Hepatic stellate cell (primary cell): ENCODE measurements at places on chromosomes 5 and 9.

- no peak for DNase-seq
These were observed 11.0 kb upstream of the LHX6 start for GRCh38 chr9:122239722-122240121.

DNA sequence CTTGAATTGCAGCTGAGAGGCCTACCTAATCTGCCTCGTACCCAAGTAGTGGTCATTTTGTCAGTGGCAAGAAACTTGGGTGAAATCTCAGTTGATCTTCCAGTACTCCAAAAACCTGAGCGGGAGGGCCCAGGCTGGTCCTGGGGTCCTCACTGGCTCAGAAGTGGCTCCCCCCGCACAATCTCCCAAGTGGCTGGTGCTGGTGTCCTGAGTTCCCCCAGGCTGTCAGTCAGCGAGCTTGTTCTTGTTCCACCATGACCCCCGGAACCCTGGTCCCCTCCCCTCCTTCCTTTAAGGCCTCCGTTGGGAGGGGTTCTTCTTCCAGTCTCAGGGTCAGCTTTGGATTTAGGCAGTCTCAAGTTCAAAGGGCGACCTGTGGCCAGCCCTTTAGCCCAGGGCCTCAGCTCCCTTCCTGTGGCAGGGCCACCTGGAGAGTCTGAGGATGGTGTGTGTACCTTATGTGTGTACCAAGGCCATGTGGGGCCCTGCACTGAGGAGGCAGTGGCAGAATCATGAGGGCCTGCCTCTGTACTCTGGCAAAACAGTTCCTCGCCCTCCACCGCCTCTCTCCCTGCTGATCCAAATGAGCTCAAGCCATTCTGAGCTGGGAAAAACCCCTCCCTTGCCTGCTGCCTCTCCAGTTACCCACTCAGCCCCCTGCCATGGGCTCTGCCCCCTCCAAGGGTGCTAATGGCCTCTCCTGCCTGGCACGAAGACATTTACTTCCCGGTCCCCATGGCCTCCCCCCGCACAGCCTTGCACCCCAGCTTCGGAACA, 4.5 kb upstream of the DBN1 start:
- DNase-seq = no peak

DNA sequence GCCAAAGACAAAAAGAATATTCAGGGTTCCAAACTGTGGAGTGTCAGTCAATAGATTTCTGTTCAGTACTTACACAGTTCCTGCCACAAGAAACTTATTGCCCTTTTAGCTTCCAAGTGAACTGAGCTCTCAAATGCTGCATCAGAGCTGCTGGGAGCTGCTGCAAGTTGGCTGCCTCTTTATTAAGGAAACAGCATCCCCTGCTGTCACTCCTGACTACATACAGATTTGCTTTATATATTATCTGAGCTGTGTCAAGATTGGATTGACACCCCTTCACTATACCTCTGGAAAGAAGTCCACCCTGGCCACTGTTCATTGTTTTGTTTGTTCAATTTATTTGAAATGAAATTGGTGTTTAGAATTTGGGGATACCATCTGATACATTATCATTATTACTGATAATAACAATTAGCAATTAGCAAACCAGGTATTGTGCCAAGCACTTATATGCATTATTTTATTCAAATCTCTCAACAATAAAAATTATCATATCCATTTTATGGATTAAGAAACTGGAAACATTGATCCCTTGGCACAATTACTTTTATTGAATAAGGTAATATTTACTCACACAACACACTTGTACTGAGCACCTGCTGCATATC, 16.4 kb upstream of the C5orf58 start:
- DNase-seq = peak; percentile 28

DNA sequence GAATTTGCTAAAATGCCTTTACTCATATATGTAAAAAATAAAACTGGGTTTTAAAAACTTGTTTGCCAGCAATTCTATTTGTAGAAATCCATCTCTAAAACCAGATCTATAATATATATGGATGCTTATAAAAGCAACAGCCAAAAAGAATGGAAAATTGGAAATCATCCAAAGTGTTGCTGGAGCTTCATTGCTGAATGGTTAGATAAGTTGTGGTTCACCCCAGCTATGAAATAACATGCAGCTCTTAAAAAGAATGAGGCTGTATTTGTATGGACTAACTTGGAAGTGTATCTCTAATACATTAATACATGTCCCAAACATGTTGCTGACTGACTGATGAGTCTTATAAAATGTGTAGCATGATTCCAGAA, 76.2 kb downstream of the STK10 start:
- peak; percentile 64 for DNase-seq

- no peak for DNase-seq
These were observed 1.2 kb downstream of the HAVCR1 start for GRCh38 chr5:157057459-157058370.

GRCh38 chr9:133996531-133997520, 4.7 kb upstream of the VAV2 start:
- no peak for DNase-seq

DNA sequence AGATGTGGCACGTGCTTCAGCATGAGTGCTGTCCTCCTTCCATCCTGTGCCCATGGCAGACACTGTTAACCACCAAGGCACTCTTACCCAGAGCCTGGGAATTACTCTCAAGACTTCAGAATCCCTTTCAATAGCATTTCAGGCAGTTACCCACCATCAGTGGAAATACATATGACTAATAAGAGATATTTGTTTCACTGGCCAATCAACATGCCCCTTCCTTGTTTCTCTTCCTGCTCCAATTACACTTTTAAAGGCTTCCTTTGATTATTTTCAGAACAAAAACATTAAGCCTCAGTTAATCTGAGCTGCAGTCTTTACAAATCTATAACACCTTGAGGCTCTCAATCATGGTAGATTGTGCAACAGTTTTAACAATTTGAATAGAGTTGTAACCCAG, 70.8 kb downstream of the PRELID2 start:
- DNase-seq = no peak

DNA sequence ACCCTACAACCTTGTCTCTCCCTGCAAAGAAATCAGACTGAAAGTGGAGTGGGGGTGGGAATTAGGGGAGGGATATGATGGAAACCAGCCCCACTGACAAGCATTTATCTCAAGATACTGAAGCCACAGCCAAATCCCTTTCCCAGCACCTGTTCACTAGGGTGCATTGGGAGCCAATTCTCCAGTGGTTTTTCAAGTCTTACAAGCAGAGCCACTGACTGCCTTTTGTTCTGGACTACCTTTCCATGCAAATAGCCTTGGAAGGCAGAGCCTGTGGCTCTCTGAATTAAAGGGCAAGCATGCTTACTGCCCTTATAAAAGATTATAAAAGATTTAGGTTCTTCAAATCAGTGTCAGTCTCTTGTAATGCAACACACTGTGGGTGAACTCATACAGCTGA, 8.8 kb upstream of the GGTA1 start:
- no peak for DNase-seq

DNA sequence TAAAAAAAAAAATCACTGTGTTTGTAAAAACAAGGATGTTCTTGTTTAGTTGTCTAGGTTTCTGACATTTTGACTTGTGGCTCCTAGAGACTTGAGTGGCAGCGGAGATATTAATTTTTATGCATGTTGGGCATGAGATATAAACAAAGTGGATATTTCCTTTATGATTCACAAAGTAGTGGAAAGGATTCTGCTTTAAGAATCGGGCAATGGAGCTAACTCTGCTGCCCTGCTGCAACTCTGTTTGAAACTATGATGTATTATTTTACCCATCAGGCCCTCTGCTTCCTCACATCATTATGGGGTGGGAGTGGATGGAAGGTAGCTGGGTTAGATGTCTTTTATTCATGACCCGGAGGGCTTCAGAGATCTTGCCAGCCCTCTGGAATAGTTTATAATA, 94.1 kb upstream of the CD180 start:
- no peak for DNase-seq

DNA sequence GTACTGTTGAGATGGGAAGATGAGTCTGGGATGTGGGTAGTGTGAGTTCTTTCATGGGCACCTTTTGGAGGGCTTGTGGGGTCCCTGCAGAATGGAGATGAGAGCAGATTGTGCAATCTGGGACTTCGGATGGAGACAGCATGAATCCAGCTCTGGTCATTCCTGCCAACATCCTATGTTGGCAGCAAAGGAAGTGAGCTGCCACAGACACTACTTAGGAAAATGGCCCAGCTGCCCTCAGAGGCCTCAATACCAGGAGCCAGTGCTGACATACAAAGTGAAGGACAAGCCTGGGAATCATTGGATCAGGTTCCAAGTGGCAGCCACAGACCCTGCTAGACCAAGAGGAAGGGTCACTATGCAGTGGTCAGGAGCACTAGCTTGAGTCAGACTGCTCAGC, 402.8 kb downstream of the CDK5RAP2 start:
- no peak for DNase-seq

GRCh38 chr9:114174876-114175771, 19.8 kb downstream of the COL27A1 start:
- DNase-seq = no peak

DNA sequence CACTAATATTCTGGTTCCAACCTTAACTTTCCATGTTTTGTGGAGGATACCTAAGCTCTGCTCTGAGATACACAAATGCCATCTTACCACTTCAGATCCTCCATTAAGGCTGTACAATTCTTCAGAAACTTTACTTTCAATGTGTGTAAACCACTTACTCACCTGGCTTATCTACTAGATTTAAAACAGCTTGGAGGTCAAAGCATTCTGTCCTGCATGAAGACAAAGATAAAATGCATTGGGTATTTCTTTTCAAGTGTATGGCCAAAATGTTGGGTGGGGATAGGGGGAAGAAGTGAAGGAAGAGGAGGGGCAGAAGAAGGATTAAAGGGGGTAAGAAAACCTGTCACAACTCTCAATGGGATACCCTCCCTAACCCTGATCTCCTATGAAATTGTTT, 939 bp downstream of the GOLGA1 start:
- DNase-seq = no peak

GRCh38 chr9:125971050-125971449, 223.9 kb downstream of the PBX3 start:
- DNase-seq = no peak

GRCh38 chr9:136403915-136404800, 4.2 kb upstream of the SNAPC4 start:
- DNase-seq = no peak

- no peak for DNase-seq
These were observed 293.9 kb upstream of the TARS1 start for GRCh38 chr5:33146881-33147280.

DNA sequence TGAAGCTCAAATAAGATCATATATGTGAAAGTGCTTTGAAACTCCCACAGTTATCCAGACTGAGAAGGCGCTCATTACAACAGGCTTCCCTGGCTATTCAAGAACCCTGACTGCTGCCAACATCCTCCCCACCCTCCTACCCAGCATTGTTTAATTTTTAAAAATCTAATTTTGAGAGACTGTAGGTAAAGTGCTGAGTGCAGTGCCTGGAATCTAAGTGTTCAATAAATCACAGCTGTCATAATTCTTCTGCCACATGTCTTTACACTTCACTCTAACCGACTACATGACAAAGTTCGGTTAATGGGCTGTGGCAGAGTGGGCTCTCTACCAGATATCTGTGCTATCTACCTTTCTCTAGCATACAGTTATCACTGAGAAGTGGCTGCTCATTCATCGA, 255.6 kb upstream of the C9orf72 start:
- DNase-seq = no peak

DNA sequence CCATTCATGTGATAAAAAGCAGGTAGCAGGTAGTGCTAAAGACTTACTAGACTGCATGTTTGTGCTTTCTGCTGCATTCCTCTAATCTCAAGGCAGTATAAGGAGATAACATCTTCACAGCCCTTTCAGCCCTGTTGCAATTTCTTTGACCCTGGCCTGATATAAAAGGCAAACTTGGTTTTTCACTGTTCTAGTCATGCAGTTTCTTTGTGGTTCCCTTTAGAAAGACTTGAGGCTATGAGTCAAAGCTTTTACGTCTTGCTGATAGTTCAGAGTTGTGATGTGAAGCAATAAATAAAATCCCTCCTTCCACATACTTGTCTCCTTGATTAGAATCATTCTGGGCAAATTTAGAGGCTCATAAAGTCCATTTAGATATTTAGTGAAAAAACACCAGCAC, 88.6 kb upstream of the CDKN2B start:
- peak; percentile 16 for DNase-seq

GRCh38 chr5:138541511-138542179, 1.4 kb downstream of the ETF1 start:
- DNase-seq = no peak

DNA sequence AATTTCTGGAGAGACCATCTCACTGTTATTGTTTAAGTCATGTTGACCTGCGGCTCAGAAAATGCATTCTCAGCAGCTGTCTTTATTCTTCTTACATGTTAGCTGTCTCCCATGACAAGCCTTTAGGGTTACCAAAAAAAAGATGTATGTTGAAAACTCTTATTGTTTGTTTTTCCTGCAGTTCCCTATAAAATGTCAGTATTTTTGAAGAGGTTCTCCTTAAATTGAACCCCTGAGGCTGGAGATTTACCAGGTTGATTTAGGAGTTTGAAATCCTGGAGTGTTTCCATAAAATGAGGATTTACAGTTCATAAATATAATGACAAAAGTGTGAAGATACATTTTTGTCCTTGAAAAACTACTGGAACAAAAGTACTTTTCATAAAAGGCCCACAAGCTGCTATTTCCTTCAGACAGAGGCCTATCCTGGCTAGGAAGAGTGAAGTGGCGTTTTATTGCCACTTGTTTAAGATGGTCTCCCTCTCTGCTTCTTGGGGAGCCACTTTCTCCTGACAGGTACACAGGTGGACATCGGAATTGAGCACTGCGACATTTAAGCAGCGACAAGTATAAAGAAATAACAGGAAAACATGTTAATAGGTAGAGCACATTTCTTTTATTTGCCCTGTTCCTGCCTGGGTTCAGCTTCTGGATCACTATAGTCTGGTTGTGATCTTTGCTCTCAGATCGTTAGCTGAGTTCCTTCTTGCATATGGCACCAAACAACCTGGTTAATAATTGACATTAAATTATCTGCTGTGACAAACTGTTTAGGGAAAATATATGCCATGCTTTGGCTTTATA, 344.8 kb upstream of the RPS23 start:
- DNase-seq = no peak

DNA sequence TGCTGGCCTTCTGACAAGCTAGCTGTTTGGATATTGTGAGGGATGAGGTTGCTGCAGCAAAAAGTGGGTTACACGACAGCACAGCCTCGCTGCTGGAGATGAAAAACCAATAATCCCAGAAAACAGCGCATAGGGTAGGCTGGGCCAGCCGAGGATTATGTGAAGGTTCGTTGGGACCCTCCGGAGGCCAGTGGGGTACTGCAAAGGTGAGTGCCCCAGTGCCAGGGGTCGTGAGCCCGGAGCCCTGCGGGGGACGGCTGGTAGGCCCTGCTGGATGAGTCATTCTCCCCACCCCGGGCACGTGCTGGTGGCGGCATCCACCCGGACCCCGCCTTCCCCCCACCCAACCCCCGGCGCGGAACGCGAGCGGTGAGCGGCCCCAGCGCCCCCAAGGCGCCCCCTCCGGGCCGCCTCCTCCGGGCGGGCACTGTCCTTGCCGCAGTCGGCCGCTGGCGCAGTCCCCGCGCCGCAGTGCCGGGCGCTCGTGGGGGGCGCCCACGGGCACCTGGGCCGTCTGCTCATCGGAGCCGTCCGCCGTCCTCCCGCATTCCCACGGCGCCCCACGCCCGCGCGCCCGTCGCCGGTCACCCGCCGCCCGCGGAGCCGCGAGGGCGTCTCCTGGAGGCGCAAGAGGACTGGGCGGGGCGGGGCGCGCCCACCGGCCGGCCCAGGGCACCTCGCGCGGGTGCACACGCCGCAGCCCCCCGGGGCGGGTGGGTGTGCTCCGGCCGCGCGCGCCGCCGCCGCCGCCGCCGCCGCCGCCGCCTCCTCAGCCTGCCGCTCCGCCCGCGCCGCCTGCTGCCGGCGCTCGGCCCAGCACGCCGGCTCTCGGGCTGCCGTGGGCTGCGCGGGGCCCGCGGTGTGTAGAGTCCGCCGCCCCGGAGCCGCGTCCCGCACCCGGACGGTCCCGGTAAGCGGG, at the start of gene PHF24:
TSS of gene PHF24 (plus strand) at position 794 of the 919 bp plus-strand sequence. CDS start 13,014 bp downstream, outside the sequence.
- peak; percentile 15 for DNase-seq

- no peak for DNase-seq
These were observed 46.3 kb downstream of the GGTA1 start for GRCh38 chr9:121453232-121453892.
